ENCODE measurements at places on chromosomes 13 and 19.

DNA sequence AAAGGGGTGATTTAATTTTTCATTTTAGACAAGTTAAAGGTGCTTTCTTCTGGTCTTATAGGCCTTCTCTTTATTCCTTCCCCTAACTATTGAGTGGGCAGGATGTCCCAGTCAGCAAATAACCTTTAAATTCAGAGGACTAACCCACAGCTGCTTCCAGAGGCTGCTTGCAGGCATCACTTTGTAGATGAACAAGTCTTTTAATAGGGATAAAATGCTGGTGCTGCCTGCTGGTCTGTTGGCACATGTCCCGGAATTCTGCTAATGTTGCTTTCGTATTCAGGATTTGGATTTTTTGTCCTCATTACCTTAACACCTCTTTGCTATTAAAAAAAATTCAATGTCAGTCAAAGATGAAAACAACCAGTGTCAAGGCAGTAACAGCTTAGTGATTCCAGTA, 132.7 kb upstream of the KL start:
- no peak for DNase-seq

- DNase-seq, result no peak
Observed at GRCh38 chr19:2089001-2089711, 7.0 kb downstream of the MOB3A start.

DNA sequence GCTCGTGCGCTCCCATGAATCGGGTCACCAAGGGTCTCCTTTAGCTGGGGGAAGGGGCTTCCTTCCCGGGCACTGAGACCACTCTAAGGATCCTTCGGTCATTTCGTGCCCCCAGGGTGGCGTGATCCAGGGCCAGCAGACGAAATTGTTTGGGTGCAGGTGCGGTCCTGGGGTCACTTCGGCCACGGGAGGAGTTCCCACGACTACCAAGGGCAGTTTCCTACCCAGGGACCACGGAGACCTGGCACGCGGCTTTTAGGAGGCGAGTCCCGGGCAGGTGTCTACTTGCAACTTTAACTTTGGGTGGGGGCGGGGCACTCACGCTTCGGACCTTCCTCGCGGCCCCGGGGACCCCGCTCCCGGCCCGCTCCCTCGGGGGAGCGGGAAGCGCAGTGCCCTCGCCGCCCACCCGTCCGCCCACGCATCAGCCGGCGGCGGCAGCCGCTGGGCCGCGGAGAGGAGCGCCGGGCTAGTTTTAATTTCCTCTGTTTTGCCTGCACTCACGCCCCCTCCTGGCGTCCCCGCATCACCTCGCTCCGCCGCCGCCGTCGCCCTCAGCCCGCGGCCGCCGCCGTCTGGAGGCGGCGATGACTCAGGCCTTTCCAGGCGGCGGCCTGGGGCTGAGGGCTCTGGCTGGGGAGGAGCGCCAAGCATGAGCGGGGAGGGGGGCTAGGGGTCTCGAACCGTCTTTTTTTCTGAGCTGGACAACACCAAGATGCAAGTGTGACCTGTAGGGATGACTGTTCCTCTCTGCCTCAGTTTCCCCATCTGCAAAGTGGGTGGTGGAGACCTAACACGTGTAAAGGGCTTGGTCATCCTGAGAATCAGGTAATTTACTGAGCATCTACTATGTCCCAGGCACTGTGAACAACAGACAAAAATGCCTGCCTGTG, 21.8 kb downstream of the OLFM2 start:
- DNase-seq, result no peak

DNA sequence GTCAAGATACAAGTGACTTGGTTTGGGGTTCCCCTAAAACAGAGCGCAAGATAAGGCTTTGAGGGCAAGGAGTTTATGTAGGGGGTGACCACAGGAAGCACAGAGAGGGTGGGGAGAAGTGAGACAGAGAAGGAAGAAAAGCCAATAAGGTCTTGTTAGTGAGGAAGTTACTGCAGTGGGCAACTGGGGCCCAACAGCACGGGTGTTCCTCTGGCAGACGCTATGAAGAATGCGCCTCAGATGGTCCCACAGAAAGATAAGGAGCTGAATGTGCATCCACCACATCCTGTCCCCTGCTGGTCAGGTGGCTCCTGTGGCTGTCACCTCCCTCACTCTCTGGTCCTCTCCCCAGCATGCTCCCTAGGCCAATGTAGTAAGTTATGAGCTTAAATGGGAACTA, 333.5 kb downstream of the TSHZ3 start:
- no peak for DNase-seq

- DNase-seq, result no peak
Observed at GRCh38 chr13:33270895-33271538, 14.5 kb downstream of the STARD13 start.

- DNase-seq, result peak; percentile 66
Observed at GRCh38 chr13:37127691-37128241, 22.3 kb upstream of the CSNK1A1L start.

DNA sequence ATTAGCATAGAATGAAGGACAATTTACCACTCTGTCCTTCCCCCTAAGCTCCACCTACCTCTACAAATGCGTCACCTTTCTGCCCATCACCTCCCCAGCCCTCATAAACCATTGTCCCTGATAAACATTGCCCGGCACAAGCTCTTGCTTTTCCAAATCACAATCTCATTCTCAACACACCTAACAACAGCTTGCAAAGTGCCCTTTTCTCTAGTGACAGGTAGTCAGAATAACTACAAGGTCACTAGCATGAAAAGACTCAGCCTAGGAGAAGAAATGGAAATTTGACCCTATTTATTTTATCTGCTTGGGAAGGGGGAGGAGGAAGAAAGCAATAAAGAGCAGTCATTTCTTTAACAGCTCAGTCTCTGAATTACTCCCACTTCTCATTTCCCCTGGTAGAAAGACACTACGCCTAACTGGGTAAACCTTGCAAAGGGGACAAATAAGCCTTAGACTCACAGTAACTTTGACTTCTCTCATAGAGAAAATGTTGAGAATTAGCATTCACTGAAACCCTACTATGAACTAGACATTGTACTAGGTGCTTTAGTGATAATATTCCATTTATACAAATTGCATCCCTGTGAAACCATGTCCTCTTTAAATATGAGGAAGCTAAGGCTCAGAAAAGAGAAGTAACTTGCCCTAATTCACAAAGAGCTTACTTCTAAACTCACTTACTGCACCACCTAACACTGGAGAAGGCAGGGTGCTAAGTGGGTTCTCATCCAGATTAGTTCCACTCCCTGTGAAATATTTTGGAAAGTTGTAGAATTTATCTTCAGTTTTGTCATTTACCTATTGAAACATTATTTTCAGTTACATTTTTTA, 116.2 kb upstream of the FNDC3A start:
- no peak for DNase-seq

GRCh38 chr13:105338006-105338405, 1197.5 kb downstream of the EFNB2 start:
- DNase-seq, result no peak

Data from non-pigmented ciliary epithelial cell (primary cell).